ENCODE measurements at places on chromosomes 5 and 9.

- peaks cover 10% of the 10 kb centered on the region for H3K4me1 ChIP-seq
- no peak for DNase-seq
- H3K4me3 ChIP-seq, result no peak overlapping the region
These were observed 63.3 kb downstream of the LIX1 start for GRCh38 chr5:97078958-97079743.

- DNase-seq, result no peak
- H3K36me3 ChIP-seq, result no peaks in the 10 kb centered on the region
- H3K4me3 ChIP-seq, result no peak overlapping the region
- no peak overlapping the region for H3K27ac ChIP-seq
These were observed 844.4 kb upstream of the CDH18 start for GRCh38 chr5:20832204-20833080.

GRCh38 chr9:123620239-123620638 is 264.2 kb downstream of the CRB2 start:
- no peak overlapping the region for H3K4me3 ChIP-seq
- H3K27me3 ChIP-seq, result no peaks in the 10 kb centered on the region
- H3K27ac ChIP-seq, result no peak overlapping the region
- DNase-seq, result no peak
- no peaks in the 10 kb centered on the region for H3K36me3 ChIP-seq

- H3K4me1 ChIP-seq, result no peaks in the 10 kb centered on the region
- peak overlapping the region; percentile 93 for H3K27ac ChIP-seq
- no peaks in the 10 kb centered on the region for H3K36me3 ChIP-seq
These were observed 1.2 kb upstream of the RUSC2 start for GRCh38 chr9:35488566-35489312.

- H3K27ac ChIP-seq, result no peak overlapping the region
- no peaks in the 10 kb centered on the region for H3K36me3 ChIP-seq
- no peaks in the 10 kb centered on the region for H3K4me1 ChIP-seq
- DNase-seq, result no peak
- H3K4me3 ChIP-seq, result no peak overlapping the region
These were observed 564.8 kb upstream of the WWC1 start for GRCh38 chr5:167726642-167727041.

- no peak overlapping the region for H3K27ac ChIP-seq
- H3K4me1 ChIP-seq, result no peaks in the 10 kb centered on the region
- no peak for DNase-seq
- no peaks in the 10 kb centered on the region for H3K27me3 ChIP-seq
- H3K4me3 ChIP-seq, result no peak overlapping the region
These were observed 79.6 kb downstream of the MACROH2A1 start for GRCh38 chr5:135319458-135319857.

DNA sequence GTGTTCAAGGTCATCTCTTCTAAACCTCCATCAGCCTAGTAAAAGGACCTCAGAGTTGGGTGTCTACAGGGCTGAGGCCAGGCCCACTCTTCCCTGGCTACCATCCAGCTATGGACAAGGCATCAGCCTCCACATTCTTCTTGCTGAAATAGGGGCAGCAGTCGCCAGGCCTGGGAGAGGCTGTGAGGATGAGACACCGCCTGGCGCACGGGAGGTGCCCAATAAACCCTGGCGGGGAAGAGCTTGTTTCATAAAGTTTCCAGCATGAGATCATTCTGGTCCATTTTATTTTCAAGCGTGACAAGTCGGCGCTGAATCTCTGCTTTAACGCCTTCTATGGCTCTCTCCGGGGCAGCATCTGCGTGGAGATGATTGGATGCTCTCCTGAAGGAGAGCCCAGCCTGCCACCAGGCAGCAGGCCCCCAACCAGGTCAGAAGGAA is 153.4 kb downstream of the OLFM1 start:
- no peaks in the 10 kb centered on the region for H3K4me1 ChIP-seq
- DNase-seq, result no peak
- H3K4me3 ChIP-seq, result no peak overlapping the region
- H3K36me3 ChIP-seq, result no peaks in the 10 kb centered on the region

- H3K4me1 ChIP-seq, result peaks cover 12% of the 10 kb centered on the region
- H3K36me3 ChIP-seq, result peaks cover 4% of the 10 kb centered on the region
- H3K4me3 ChIP-seq, result no peak overlapping the region
- no peaks in the 10 kb centered on the region for H3K27me3 ChIP-seq
- no peak for DNase-seq
- no peak overlapping the region for H3K27ac ChIP-seq
These were observed 13.9 kb downstream of the FAM193B start for GRCh38 chr5:177540438-177540837.

GRCh38 chr5:134000696-134001453 is 3.9 kb downstream of the VDAC1 start:
- H3K27me3 ChIP-seq, result no peaks in the 10 kb centered on the region
- DNase-seq, result no peak
- no peaks in the 10 kb centered on the region for H3K36me3 ChIP-seq
- no peak overlapping the region for H3K4me3 ChIP-seq
- H3K27ac ChIP-seq, result no peak overlapping the region

DNA sequence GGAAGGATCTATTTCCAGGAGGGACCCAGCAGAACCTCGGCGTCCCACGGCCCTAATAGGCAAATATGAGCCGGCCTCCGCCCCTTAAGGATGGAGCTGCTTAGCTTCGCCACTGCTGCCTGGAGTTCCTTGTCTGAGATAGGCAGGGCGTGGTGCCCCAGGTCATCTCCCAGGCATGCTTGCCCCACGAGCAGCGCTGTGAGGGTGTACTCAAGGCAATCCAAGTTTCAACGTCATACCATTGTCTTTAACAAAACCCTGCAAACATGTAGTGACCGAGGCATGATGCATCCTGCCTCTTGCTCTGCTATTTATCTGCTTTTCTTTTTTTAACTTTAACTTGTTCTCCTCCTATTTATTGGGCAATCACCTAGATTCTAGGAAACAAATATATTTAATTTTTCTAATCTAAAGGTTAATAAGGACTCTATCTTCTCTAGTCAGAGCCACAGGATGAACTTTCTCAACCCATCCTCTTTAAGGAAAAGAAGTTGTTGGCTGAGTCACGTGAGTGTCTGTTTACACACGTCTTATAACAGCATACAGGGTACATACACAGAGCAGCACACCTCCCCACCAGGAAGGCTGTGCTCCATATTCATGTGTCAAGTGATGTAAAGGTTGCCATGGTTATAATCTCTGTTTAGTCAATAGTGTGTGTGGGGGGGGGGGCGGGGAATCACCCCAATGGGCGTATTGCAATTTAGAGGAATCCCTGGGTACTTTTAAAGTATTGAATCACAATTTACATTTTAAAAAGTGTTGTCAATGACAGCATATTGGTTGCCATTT is 27.3 kb upstream of the ZSWIM6 start:
- no peak overlapping the region for H3K4me3 ChIP-seq
- H3K27ac ChIP-seq, result no peak overlapping the region

DNA sequence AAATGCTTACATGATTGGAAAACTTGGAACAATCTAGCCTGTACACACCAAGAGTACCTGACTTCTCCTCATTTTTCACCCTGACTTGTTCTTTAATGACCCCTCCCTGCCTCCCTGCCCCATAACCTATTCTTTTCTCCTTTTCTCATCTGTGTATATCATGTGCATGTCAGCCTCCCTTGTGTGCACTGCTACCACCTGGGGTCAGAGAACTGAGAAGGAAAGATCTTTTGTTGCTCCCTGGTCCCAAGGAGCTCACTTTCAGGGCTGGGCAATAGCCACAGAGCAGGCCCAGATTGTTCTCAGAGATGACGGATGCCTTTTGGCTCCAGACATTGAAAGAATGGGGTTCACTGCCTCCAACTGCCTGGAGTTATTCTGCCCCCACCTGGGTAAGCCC is 5.1 kb downstream of the MAP1B start:
- no peaks in the 10 kb centered on the region for H3K36me3 ChIP-seq
- no peaks in the 10 kb centered on the region for H3K4me1 ChIP-seq
- H3K27ac ChIP-seq, result no peak overlapping the region
- no peak overlapping the region for H3K4me3 ChIP-seq
- no peaks in the 10 kb centered on the region for H3K27me3 ChIP-seq

DNA sequence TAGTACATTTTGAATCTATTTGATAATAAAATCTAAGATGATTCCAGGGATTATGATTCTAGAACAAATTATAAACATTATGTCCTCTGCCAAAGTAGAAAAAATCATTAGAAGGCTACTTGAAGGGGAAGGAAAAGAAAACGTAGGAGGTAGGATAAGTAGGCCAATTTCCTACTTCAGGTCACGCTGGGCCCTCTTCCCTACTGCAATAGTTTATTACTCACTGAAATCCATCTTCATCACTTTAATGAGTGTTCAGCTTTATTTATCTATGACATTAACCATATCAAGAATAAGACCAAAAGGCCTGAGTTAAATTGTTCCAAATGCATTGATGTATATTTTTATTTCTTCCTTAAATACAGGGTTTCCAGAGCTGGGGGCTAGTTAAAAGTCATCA is 21.6 kb downstream of the SLC28A3 start:
- no peaks in the 10 kb centered on the region for H3K36me3 ChIP-seq
- DNase-seq, result no peak
- no peaks in the 10 kb centered on the region for H3K27me3 ChIP-seq
- H3K4me3 ChIP-seq, result no peak overlapping the region

GRCh38 chr9:81207651-81208050 is 481.7 kb downstream of the TLE1 start:
- H3K4me3 ChIP-seq, result no peak overlapping the region
- no peaks in the 10 kb centered on the region for H3K36me3 ChIP-seq
- no peak for DNase-seq
- no peaks in the 10 kb centered on the region for H3K27me3 ChIP-seq

- H3K4me1 ChIP-seq, result no peaks in the 10 kb centered on the region
- DNase-seq, result no peak
- no peak overlapping the region for H3K27ac ChIP-seq
- no peak overlapping the region for H3K4me3 ChIP-seq
- no peaks in the 10 kb centered on the region for H3K36me3 ChIP-seq
These were observed 11.0 kb downstream of the PRXL2C start for GRCh38 chr9:96644137-96644536.
